ENCODE measurements at places on chromosomes 16 and 17. TPM values are rescaled to one million over a fixed set of nuclear protein-coding genes. Genes with fewer than 3 reads are reported as not detected.

Gene KRT32
- total RNA-seq = not detected

Gene GAS2L2
- total RNA-seq = 0.84 TPM

Gene EPX
- total RNA-seq = not detected

Gene ZFP3
- total RNA-seq = 5.5 TPM

Gene JPT2
- total RNA-seq = 16.9 TPM

Gene ATP6V0D1
- 113 TPM for total RNA-seq

Gene CLEC10A
- total RNA-seq = 2.2 TPM

Gene CREBBP
- total RNA-seq = 90.6 TPM

Gene PABPN1L
- not detected for total RNA-seq

Gene KRT33A
- total RNA-seq = not detected

All from tibial nerve (tissue), 4 donors.